ENCODE measurements at places on chromosomes 4 and X.

GRCh38 chrX:44903830-44904530 is 31.0 kb downstream of the KDM6A start:
- no peak for DNase-seq

GRCh38 chr4:170529748-170530722 is 440.3 kb upstream of the AADAT start:
- no peak for DNase-seq

- no peak for DNase-seq
Observed at GRCh38 chr4:144507311-144508101, 138.4 kb upstream of the HHIP start.

GRCh38 chrX:41314881-41315280 is 19.1 kb upstream of the DDX3X start:
- DNase-seq: no peak

- DNase-seq: no peak
Observed at GRCh38 chrX:32592786-32593185, 618.6 kb downstream of the DMD start.

DNA sequence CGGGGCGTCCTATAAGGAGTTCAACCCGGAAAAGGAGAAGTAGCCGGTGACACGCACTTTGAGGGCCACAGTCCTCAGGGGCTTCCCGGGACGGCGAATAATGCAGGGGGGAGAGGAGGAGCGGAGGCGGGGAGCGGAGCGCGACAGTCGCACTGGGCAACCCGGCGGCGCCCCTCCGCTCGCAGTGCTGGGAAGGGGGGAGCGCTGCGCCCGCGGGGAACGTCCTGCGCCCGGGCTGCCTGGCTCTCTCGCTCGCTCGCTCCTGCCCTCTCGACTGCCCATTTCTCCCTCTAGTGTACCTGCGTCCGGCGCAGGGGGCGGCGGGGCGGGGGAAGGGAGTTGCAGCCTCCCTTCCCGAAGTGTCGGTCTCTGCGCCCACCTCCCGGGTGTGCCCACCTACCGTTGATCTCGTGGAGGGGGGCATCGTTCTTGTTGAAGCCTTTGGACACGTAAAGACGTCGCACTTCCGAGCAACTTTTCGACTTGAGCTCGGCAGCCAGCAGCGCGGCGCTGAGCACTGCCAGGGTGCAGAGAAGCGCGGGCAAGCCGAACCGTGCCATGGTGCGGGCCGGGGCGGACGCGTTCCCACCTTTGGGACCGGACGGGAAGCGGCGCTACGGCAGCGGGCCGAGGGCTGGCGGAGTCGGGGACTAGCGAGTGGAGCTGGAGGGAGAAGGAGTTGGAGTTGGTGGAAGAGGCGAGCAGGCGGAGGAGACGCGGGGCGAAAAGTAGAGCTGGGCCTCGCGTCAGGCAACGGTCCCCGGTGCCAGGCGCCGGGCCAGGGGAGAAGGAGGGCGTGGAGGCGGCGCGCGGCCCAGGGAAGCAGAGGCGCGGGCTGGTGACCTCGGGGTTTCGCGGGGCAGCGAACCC is 648 bp downstream of the GPC4 start:
- peak; percentile 6 for DNase-seq

DNA sequence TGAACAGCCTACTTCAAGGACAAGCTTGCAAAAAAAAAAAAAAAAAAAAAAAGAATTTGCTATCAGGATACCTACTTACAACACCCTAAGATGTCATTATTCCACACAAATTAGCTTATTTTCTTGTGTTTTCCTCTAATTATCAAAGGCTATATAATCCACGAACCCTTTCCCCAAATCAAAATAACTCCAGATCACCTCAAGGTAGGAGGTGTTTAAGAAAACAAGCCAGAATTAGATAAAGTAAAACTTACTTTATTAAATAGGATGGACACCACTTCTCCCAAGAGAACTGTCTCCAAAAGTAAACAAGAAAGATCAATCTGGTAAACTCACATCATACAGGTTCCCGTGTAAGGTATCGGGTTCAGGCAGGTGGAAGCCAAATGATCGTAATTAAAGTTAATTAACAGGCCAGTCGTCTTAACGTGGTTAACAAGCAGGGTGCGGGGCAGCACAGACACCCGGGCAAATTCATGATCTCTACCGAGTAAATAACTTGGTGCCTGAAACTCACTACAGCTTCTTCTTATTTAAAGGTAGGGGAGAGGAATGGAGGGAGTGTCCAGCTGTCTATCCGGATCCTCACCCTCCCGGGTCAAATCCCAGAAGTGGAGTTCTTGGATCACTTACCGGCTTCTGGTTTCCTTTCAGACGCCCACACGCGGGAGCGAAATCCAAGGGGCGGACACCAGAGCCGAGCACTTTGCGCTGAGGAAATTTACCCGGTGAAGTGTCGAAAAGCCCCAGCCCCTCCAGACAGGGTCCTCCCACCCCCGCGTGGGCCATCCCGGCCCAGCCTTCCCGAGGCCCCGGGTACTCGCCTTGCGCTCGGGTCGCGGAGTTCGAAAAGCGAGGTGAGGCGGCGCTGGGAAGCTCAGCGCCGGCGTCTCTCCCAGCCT is 708 bp downstream of the ARAP2 start:
- DNase-seq: peak; percentile 25

GRCh38 chrX:29913647-29914046 is 301.7 kb upstream of the MAGEB2 start:
- no peak for DNase-seq

DNA sequence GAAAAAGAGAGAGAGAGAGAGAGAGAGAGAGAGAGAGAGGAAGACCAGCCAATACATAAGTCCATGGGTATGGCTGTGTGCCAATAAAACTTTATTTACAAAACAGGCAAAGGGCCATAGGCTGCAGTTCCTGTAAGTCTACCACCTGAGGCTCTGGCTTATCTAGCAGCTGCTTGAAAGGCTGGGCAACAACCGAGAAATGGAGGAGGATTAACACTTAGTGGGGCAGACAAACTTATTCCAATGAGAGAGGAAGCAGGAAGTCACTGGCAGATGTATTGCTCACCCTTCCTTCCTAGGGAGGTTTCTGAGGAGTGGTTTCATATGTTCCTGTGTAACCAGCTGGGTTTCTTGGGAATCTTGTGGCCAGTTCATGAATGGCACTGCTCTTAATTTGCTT is 4.7 kb upstream of the GPR143 start:
- DNase-seq: no peak

- DNase-seq: no peak
Observed at GRCh38 chrX:79366873-79367749, at the start of gene ITM2A. Gene ITM2A, minus strand, starts transcription at chrX:79367334. Its CDS starts 119 bp downstream, at chrX:79367215.

DNA sequence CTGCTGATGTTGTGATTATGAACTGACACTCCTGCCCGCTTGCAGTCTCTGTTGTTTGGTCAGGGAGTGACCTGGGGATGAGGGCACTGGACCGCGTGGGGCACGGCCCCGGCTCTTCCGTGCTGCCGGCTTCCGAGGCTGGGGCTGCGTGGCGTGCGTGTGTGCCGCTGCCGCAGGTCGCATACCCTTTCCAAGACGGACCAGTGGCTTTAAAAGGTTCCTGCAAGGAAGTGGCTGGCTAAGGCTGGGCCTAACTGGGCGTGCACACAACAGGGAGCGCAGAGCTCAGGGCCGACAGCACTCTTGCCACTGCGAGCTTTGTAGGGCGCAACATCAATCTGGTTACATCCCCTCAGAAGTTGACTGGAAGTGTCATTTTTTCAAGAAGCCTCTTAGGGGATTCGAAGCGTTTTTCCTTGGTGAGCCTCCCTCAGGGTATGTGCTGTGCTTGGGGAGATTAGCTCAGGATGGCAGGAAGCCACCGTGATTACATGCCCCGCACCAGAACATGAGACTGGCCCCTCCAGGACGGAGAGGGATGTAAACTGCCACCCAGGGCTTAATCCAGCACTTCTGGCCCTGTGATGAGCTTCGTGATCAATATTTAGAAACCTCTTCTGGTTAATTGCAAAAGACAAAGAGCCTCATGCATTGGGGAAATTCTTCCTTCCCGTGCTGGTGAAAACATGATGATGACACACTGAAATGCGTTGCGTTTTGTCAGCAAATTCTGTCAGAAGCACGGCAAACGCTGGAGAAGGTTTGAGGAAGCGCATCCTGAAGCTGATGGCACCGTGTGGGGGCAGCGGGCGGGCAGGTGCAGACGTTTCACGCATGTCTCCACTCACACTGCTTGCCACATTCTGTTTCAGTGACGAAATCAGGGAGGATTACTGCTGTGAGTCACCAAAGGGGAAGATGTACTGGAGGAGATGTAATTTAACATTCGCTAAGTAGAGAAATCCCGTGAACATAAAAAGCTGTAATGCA is 11.1 kb downstream of the MAEA start:
- DNase-seq: no peak

GRCh38 chr4:87005369-87005689 is 70.5 kb downstream of the AFF1 start:
- DNase-seq: no peak

DNA sequence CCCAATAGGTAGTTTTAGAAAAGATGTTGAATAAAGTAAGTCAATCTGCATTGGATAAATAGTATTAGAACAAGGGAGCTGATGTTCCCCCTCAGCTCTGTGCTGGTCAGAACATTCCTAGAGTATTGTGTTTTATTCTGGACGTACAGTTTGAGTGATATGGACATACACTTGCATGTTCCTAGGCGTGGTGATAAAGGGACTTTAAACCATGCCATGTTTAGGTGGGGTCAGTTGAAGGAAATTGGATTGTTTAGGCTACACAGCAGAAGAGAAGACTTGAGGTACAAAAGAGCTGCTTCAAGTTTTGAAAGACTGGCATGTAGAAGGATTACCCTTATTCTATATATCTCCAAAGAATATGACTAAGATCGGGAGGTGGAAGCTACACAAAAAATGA is 21.6 kb downstream of the GK start:
- DNase-seq: no peak

- no peak for DNase-seq
Observed at GRCh38 chr4:83276299-83277040, 8.1 kb downstream of the COQ2 start.

- DNase-seq: no peak
Observed at GRCh38 chrX:8052909-8053308, 118.2 kb downstream of the VCX2 start.

DNA sequence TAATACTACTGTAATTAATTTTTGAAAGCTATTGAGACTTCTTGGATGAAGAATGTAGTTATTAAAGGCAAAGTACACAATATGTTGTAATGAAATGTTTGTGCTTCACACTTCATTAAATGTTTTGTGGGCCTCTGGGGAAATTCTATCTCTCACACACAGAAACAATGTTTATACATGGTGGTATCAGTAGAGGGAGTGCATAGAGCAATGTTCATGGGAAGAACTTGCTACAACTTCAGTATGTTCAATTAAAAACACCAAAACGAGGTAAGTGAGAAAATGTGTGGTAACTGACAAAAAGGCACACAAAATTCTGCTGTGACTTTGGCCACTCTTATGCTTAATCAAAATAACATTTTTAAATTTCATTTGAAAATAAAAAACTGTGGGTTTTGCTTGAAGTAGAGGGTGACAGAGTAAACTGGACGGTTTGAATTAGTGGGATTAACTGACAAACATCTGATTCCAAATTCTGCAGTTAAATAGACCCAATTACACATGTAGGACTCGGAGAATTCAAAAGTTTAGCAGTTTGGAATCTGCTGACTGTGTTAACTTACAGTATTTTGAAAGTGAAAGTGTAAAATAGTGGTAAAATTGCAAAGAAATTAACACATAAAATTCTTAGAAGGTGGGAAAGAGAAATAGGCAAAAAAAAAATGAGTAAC is 111.4 kb upstream of the TTC29 start:
- DNase-seq: no peak
